Fibroblast of skin of left biceps (primary cell): ENCODE measurements at places on chromosomes 3 and 15.
A peak's percentile ranks its signal among the peaks of the same experiment; 100 is the strongest.

DNA sequence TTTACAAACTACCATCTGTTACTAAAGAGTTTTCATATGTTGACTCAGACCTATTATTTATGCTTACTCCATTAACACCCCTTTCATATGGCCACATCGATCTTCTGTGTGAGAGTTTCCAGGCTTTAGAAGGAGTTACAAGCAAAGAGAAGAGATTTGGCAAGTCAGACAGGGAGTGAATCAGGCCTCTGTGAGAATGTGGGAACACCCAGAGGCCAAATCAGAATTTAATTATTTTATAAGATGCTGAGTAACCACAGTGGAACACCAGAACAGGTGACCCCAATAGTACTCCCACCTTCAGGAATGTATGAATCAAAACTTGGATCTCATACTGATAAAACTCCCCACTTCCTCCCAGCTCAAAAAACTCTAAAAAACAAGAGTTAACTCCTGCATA lies 42.0 kb downstream of the IFT57 start:
- DNase-seq = peak; percentile 61

- no peak for DNase-seq
Observed at GRCh38 chr3:13137941-13138832, 65.0 kb upstream of the IQSEC1 start.

DNA sequence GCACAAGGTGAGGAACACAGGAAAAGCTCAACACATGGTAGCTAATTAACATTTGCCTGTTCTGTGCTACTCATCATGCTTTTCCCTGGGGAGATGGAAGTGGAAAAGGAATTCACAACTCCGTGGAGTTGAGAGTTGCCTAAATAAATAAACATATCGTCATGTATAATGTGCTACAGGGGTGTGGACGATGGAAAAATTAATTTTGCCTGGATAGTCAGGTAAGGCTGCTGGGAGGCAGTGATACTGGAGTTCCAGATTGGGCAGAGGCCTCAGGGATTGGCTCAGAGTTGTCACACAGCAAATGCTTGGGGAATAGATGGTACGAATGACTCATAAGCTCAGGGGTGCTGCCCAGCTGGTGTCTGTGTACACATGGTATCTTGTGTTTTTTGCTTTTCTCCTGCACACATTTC lies 3.1 kb upstream of the ABHD6 start:
- DNase-seq = no peak

- DNase-seq = no peak
Observed at GRCh38 chr3:10764259-10765051, 51.6 kb upstream of the SLC6A11 start.

GRCh38 chr3:135970506-135971116 lies 5.1 kb downstream of the PPP2R3A start:
- no peak for DNase-seq

DNA sequence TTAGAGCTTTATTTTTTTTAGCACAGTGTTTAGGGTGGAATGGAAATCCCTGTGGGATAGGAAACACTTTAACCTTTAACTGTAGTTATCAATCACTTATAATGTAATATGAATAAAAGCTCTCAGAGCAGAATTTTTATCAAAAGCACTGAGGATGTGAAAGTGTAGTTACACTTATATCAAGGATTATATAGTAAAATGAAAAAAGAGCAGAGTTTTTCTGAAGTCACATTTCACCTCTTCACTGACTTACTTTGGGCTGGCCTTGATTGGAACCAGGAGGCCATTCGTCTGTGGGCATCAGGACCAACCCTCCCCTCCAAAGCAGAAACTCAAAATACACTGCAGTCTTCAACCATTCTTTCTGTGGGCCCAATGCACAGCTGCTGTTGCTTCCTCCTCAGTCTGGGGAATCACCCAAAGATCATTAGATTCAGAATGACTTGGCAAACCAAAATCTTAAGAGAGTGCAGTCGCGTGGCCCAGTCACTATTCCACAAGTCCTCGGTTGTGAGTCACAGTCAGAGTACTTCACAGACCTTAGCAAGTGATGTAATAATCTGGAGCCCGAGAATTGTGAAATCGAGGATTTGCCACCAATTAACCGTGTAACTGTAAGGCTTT lies 132.6 kb upstream of the COL8A1 start:
- peak; percentile 79 for DNase-seq

- DNase-seq = peak; percentile 68
Observed at GRCh38 chr15:71687902-71688508, 122.3 kb upstream of the NR2E3 start.

- DNase-seq = peak; percentile 54
Observed at GRCh38 chr3:131221731-131222130, 159.8 kb upstream of the NUDT16 start.

DNA sequence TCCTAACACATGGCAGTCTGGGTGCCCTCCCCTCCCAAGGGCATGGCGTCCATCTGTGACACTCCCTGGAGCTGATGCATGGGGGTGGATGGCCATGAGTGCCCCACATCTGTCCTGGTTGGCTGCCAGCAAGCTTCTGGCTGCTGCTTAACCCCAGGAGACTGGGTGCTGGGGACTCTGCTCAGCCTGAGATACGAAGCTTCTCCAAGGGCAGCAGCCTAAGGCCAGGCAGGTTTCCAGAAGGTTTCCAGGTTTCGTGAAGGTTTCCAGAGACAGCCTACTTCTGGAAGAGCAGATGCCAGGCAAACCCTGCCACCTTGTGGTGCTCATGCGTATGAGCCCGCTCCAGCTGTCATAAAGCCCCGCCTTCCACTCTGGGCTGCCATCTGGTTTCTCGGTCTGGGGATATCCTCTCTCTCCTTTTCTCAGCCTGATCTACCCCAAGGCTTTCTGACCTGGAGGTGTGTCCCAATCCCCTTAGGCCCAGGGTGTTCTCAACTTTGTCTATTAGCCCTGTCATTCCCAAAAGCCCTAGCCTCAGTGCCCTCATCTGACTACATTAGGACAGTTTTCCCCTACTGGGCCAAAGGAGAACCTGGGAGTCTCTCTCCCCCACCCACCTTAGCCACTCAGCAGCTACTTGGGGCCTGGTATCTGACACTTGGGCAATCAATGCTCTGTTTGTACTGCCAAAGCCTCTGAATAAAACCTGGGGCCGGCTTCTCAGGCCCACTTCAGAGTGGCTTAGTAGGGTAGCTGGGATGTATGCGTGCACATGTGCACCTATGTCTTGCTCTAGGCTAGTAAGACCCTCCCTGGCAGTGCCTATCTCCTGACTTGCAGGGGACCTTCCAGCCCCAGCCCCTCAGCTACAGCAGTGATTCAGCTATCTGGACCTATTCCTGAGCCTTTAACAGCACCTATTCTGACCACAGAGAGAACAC lies 12.0 kb downstream of the MRPL46 start:
- peak; percentile 29 for DNase-seq

- DNase-seq = no peak
Observed at GRCh38 chr15:39623529-39623931, 42.7 kb downstream of the THBS1 start.

DNA sequence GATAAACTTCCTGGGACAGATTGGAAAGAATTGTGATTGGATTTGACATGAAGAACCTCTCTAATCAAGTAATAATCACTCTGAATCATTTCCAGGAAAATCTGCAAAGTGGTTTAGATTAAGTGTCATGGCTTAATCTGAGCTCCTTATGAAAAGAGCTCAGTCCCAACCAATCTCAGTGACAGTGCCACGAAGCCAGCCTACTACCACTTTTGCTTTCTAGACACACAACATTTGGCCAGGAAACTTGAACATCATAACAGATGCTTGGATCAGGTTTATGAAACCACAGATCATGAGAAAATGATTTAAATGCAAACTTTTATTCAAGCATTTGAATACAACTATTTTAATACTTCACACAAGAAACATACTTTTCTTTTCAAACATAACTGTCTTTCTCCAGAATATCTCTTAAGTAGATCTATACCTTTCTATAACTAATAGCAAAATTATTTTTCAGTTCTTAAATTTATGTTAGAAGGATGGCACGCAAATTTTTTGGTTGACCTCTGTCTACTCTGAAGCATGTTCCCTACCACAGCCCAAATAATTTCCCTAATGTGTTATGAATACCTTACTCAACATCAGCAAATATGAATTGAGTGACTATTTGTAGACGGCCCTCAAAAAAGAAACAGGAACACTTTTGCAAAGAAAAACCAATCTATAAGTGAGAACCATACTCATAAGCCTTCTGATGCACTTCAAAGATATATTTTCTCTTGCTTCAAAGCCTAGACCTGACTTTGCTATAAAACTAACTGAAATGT lies 495.0 kb upstream of the ZNF385D start:
- no peak for DNase-seq

DNA sequence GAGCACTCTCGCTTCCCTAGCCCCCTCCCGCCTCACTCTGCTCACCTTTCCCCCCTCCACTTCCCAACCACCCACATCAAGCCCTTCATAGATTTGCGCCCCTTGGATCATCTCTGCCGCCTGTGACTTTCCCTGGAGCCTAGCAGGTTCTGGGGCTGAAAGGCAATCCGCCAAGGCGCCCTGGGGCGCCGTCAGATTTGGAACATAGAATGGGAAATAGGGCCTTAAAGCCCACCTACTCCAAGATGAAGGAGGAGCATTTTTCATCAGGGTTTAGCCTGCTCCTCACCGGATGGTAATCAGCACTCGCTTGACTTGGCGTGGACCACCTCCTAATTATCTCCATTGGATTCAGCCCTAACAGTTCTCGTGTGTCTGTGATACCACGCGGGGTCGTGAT lies 1.3 kb downstream of the CPNE4 start:
- DNase-seq = no peak

- DNase-seq = no peak
Observed at GRCh38 chr15:39330061-39330460, 250.8 kb upstream of the THBS1 start.

DNA sequence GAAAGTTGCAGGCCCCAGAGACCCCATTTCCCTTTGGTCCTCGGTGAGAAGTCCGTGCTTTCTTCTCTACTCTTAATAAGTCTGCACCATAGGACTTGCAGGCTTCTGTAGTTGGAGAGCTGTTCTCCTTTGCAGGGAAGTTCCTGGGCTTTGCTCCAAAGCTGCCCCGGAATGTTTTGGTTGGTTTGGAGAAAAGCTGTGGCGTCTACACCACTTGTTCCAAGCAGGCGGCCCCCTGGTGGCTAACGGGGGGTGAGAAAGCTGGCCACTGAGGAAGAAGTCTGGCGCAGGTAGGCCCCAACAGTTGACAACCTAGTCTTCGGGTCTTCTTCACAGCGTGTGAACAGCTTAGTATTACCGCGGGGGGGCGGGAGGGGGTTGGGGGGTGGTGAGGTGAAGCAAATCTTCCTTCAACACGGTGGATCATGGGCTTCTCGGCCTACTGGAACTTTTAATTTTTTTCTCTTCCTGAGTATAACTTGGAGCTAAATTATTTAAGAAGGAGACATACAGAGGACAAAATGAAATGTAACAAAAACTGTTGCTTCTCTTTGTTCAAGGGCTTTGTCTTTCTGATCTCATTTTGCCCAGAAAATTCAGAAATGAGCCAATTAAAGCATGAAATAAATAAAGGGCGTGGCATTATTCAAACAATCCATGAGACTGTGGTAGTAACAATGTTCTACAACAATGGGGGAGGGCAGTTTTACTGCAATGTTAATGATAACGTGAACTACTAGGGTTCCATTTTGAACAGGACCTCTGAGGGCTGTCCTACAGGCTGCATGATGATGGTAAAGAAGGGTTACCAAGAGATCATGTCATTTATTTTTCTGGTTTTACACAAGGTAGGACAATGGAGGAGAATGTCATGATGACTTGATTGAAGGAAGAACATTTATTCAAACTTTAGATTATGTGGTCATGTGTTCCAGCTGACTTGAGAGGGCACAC lies 2.2 kb upstream of the THRB start:
- DNase-seq = peak; percentile 71

DNA sequence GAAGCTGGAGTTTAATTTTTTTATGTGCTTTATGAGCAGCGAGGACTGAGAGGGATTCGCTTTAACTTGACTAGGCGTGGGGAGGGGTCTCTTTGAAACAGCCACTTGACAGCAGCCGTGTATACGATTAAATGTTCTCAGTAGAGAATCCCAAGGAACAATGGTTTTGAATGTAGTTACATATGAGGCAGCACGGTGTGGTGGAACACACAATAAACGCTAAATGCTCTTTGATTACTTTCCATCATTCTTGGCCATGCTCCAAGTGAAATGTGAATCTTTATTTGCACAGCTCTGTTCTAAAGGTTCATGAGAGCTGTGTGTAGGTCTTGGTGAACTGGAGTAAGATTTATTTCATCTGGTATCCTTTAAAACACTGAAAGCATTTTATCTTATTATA lies 251.4 kb upstream of the TGFBR2 start:
- DNase-seq = no peak

- DNase-seq = peak; percentile 27
Observed at GRCh38 chr3:135503760-135504686, 461.5 kb upstream of the PPP2R3A start.

DNA sequence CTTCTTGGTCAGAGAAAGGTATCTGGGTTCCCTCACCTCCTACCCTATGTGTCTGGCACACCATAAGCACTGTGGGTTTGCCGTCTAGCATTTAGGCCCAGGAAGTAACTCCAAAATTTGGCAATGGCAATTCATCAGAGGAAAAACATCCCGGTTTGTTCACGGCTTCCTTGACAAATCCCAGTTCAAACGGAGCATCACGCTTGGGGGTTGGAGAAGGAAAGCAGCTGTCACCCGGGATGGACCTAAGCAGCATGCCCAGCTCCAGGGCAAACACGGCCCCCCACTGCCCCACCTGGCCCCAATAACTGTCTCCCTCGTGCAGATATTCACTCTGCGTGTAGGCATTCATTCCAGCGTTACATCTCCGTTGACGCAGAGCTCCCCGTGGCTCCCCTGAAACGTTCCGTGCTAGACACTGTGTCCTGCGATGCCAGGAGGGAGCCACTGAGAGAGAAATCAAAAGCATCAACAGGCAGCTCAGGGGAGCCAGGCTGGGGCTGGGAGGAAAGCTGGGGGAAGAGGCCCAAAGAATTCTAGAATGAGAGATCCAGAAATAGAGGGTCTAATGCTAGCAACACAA lies 41.4 kb downstream of the NTRK3 start:
- no peak for DNase-seq

DNA sequence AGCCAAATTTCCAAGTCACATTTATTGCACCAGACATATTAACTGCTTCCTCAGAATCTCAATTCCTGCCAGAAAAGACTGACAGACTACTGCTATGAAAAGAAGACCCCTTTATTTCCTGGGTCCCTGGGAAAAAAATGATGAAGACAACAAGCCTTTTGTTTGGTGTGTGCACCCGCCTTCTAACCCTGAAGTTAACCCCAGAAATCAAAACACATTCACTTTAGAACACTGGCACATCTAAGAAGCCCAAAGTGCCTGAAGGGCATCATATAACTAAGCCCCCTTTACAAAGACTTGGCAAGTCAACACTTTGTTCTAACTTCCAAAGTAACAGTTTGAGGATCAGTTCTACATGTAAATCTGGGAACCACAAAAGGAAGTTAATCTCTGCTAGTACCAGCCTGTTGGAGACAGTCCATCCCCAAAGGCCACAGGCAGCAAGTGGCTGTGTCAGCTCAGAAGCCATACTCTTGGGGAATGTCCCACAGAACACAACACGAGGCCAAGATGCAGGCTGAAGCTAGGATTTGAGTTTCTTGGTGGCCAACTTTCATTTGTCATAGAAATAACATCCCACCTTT lies 16.3 kb upstream of the ATP1B3 start:
- DNase-seq = no peak
